ENCODE measurements at places on chromosomes 7 and 10. TPM values are rescaled to one million over a fixed set of nuclear protein-coding genes. Genes with fewer than 3 reads are reported as not detected.

Gene CRHR2
- 0.09 TPM for total RNA-seq

- H3K27me3 ChIP-seq = no peaks in the 10 kb centered on the region
- no peaks in the 10 kb centered on the region for H3K4me1 ChIP-seq
- no peak overlapping the region for H3K27ac ChIP-seq
- H3K4me3 ChIP-seq = no peak overlapping the region
- no peak for DNase-seq
Measured at GRCh38 chr7:252981-253380, 37.0 kb upstream of the FOXL3 start.

GRCh38 chr7:27165089-27165995 is at the start of gene HOXA9:
HOXA9 (minus strand) TSS chr7:27165537; CDS start chr7:27165457, 80 bp downstream.
- H3K4me3 ChIP-seq = peak within 1 kb of the TSS; percentile 46
- peaks cover 16% of the 10 kb centered on the region for H3K4me1 ChIP-seq
- no peak within 1 kb of the TSS for H3K27ac ChIP-seq
- H3K27me3 ChIP-seq = peaks cover 100% of the 10 kb centered on the region

Gene AASS
- total RNA-seq = 349 TPM

GRCh38 chr7:37943905-37944736 is 23.7 kb downstream of the EPDR1 start:
- H3K4me3 ChIP-seq = no peak overlapping the region
- no peaks in the 10 kb centered on the region for H3K27me3 ChIP-seq
- peaks cover 12% of the 10 kb centered on the region for H3K4me1 ChIP-seq
- H3K36me3 ChIP-seq = no peaks in the 10 kb centered on the region
- no peak for DNase-seq

Gene KCP
- 2.5 TPM for total RNA-seq

- H3K27me3 ChIP-seq = peaks cover 2% of the 10 kb centered on the region
- no peak overlapping the region for H3K4me3 ChIP-seq
- DNase-seq = no peak
- H3K4me1 ChIP-seq = peaks cover 20% of the 10 kb centered on the region
- H3K27ac ChIP-seq = no peak overlapping the region
- no peaks in the 10 kb centered on the region for H3K36me3 ChIP-seq
Measured at GRCh38 chr10:5559642-5560141, 34.9 kb downstream of the CALML3 start.

- no peak for DNase-seq
- H3K36me3 ChIP-seq = no peaks in the 10 kb centered on the region
- peaks cover 28% of the 10 kb centered on the region for H3K4me1 ChIP-seq
Measured at GRCh38 chr7:125678771-125679170, 749.1 kb upstream of the POT1 start.

- no peak overlapping the region for H3K4me3 ChIP-seq
- H3K36me3 ChIP-seq = no peaks in the 10 kb centered on the region
- H3K27ac ChIP-seq = no peak overlapping the region
- no peak for DNase-seq
- H3K27me3 ChIP-seq = peaks cover 50% of the 10 kb centered on the region
- peaks cover 16% of the 10 kb centered on the region for H3K4me1 ChIP-seq
Measured at GRCh38 chr10:91741356-91741755, 56.9 kb upstream of the TNKS2 start.

DNA sequence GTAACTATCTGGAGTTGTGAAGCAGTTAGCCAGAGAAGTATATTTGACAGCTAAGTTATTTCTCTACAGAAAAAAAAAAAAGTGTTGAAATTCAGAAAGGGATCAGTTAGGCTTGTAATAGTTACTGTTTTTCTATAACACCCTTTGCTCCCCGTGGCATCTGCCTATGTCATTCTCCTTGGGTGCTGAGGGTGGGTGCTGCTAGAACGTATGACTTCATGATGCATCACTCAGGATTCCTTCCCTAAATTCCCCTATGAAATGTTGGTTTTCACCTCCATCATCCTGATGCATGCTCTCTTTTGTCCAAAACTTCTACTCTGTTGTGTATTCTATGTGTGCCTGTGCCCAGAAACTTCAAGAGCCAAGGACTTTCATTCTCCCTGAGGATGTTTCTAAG is 536.4 kb downstream of the GRM8 start:
- peaks cover 8% of the 10 kb centered on the region for H3K36me3 ChIP-seq
- H3K4me3 ChIP-seq = no peak overlapping the region
- H3K27ac ChIP-seq = no peak overlapping the region

DNA sequence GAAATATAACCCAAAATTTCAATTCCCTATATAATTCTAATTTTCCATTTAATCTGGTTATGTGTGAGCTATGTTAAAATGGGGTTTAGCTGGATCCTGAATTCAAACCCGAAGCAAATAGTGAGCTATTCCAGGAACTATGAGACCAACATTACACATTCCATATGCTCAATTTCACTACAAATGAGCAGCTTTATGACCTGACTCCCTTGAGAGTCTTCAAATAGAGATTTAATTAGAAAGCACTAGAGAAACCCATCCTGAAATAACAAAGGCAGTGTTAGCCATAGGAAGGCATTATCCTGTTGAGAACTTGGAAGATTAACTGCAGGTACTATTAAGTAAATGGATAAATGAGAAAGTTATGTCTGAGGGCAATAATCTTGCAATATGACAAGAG is 890.0 kb downstream of the GRM8 start:
- no peak overlapping the region for H3K4me3 ChIP-seq
- no peak for DNase-seq
- H3K4me1 ChIP-seq = peaks cover 16% of the 10 kb centered on the region

DNA sequence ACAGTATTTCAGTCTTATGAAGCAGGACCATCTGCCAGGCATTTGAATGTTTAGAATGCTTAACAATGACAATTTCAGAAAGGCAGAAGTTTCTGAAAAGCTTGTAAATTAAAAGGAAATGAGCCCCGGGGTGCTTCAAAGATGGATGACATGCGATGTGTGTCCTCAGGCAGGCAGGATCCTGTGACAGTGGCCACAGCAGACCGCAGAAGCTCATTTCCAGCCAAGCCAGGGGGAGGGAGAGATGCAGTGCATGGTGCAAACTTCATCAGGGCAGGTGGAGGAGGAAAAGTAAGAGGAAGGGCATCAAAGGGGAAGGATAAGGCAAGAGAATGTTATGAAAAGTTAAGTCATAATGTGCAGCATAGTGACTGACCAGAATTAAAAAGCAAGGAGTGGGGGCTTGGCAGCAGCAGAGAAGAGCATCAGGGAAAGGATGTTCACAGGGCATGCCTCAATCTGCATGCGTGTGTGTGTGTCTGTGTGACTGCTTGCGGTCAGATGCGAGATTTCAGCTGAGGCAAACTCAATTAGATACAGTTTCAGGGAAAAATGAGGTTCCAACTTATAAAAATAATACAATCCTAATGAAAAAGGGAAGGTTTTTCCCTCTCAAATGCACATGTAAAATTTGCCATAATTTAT is 173.7 kb downstream of the COBL start:
- no peak overlapping the region for H3K4me3 ChIP-seq
- peaks cover 39% of the 10 kb centered on the region for H3K4me1 ChIP-seq
- DNase-seq = no peak
- H3K27ac ChIP-seq = peak overlapping the region; percentile 81
- peaks cover 22% of the 10 kb centered on the region for H3K36me3 ChIP-seq

GRCh38 chr7:43890468-43890867 is 15.9 kb downstream of the URGCP start:
- no peak for DNase-seq
- no peaks in the 10 kb centered on the region for H3K4me1 ChIP-seq
- H3K27ac ChIP-seq = no peak overlapping the region
- no peaks in the 10 kb centered on the region for H3K27me3 ChIP-seq

DNA sequence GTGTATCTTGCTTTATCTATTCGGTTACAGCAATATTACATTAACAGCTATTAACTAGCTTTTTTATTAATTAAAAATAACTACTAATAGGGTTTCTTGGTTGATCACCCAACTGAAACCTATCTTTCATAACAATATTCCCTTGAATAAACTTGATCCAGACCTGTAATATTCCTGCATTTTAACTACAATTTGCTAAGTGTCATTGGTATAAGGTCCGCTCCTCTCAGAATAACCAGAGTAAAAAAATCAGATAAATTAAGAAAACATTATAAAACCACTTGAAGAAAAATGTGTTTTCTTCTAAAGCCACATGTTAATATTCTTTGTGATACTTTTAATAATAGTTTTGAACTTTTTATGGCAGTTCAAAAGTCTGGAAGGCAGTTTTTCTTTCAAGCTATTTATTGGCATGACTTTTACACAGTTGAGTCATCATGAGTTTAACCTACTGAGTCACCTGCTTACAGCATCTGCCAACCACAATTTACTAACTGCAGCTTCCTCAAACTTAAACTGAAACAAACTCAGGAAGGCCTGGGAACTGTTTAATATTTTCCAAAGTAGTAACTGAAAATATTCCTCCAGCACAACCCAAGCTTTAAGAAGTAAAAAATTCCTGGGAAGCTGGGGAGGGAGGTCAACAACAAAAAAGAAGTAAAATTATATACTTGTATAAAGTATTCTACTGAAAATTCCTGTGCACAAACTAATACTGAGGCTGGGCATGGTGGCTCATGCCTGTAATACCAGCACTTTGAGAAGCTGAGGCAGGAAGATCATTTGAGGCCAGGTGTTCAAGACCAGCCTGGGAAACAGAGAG is 103.2 kb downstream of the NRBF2 start:
- no peak for DNase-seq
- no peak overlapping the region for H3K4me3 ChIP-seq
- H3K36me3 ChIP-seq = no peaks in the 10 kb centered on the region
- H3K27ac ChIP-seq = no peak overlapping the region
- no peaks in the 10 kb centered on the region for H3K27me3 ChIP-seq

DNA sequence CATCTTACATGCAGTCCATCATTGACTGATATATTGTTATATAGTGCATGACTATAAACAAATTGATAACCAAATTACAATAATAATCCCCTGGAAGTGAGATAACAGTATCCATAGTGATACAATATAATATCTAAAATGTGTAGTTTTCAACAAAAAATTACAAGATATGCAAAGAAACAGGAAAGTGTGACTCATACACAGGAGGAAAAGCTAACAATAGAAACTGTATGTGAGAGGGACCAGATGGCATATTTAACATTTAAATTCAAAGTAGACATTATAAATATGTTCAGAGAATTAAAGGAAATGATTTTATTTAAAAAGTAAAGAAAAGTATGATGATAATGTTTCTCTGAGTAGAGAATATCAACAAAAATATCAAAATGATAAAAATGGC is 8.0 kb downstream of the OR9A2 start:
- peaks cover 3% of the 10 kb centered on the region for H3K27me3 ChIP-seq
- no peak for DNase-seq
- no peaks in the 10 kb centered on the region for H3K4me1 ChIP-seq
- H3K27ac ChIP-seq = no peak overlapping the region
- no peaks in the 10 kb centered on the region for H3K36me3 ChIP-seq

DNA sequence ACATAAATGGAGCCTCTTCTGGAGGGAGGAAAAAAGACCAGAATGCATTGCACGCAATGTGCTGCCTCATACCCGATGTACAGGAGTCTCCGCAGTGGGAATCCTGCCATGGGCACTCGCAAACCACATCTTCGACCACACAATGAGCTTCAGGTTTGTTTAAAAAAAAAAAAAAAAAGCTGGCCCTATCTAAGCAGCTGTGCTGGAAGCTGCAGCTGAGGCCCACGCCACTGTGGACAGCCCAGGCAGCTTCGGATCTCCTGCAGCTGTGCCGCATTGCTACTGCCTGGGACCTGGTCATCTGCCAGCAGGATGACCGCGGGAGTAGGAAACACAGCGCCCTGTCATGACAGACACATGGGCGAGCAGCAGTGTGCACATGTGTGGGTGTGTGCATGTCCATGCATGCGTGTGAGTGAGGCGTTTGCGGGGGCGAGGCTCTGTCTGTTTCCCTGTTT is 26.0 kb downstream of the EN2 start:
- H3K27ac ChIP-seq = no peak overlapping the region
- peaks cover 7% of the 10 kb centered on the region for H3K36me3 ChIP-seq
- peaks cover 26% of the 10 kb centered on the region for H3K4me1 ChIP-seq
- peaks cover 78% of the 10 kb centered on the region for H3K27me3 ChIP-seq
- H3K4me3 ChIP-seq = no peak overlapping the region

Gene UCN3
- not detected for total RNA-seq

GRCh38 chr10:89649051-89649450 is 4.0 kb upstream of the PANK1 start:
- H3K36me3 ChIP-seq = peaks cover 14% of the 10 kb centered on the region
- H3K27me3 ChIP-seq = no peaks in the 10 kb centered on the region
- H3K4me1 ChIP-seq = peaks cover 45% of the 10 kb centered on the region
- H3K27ac ChIP-seq = no peak overlapping the region
- no peak overlapping the region for H3K4me3 ChIP-seq
- DNase-seq = no peak
